C1 segment of cervical spinal cord (tissue), 14 donors: ENCODE measurements at places on chromosomes 2 and 18.

- DNase-seq = no peak
These were observed 52.3 kb downstream of the GAD1 start for GRCh38 chr2:170869036-170869435.

GRCh38 chr2:46306988-46307655 lies 9.9 kb downstream of the EPAS1 start:
- no peak for DNase-seq

- no peak for DNase-seq
These were observed 23.3 kb downstream of the KCTD18 start for GRCh38 chr2:200486529-200486928.

DNA sequence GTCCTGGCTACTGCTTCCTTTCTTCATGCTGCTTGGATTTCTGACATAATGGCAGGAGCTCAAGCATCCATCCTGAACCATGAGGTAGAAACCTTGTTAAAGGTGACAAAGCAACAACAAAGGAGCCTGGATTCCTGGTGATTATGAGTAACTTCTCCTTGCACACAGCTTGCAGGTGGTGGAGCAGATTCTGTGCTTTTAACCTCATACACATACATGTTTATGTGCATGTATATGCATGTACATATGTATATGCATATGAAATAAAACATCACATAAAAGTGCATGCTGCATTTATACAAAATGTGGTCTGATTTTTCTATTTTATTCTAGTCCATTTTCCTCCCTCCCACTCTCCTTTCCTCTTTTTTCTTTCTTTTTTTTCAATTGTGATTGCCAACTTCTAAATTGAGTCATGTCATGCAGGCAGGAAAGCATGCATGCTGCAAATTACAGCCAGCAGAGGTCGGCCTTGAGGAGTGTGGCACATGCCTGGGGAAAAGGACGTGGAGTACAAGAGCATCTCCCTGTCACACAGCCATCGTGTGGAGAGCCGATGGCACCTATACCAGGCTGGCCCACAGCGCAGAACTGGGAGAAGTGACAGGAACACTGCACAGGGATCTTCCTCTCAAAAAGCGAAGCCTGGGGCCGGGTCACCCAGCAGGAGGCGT lies 17.9 kb downstream of the LCT start:
- DNase-seq = no peak

GRCh38 chr2:45180033-45180746 lies 170.9 kb upstream of the SIX2 start:
- no peak for DNase-seq

GRCh38 chr2:112626604-112627059 lies 19.1 kb upstream of the SLC20A1 start:
- peak; percentile 32 for DNase-seq

DNA sequence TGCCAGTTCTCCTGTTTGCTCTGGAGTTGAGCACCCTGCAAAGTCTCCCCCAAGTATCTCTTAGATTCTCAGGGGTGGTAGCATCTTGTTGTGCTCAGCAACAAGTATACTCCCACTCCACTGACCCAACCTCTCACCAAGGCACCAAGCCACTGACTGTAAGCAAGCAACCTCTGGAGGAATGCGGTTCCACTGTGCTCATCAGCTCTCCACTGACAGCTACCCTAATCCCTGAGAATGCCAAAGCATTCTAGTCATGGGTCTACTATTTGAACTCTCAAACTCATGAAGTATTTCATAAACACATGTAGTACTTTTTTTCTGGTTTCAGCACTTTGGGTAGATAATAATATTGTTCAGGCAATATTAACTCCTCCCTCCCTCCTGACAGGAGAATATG lies 170.0 kb downstream of the EPHA4 start:
- no peak for DNase-seq

- no peak for DNase-seq
These were observed 746.3 kb upstream of the CHAC2 start for GRCh38 chr2:53021292-53021691.

- no peak for DNase-seq
These were observed 90.5 kb upstream of the MYO3B start for GRCh38 chr2:170087413-170087793.

- no peak for DNase-seq
These were observed 234.0 kb upstream of the RAB12 start for GRCh38 chr18:8375249-8375648.

DNA sequence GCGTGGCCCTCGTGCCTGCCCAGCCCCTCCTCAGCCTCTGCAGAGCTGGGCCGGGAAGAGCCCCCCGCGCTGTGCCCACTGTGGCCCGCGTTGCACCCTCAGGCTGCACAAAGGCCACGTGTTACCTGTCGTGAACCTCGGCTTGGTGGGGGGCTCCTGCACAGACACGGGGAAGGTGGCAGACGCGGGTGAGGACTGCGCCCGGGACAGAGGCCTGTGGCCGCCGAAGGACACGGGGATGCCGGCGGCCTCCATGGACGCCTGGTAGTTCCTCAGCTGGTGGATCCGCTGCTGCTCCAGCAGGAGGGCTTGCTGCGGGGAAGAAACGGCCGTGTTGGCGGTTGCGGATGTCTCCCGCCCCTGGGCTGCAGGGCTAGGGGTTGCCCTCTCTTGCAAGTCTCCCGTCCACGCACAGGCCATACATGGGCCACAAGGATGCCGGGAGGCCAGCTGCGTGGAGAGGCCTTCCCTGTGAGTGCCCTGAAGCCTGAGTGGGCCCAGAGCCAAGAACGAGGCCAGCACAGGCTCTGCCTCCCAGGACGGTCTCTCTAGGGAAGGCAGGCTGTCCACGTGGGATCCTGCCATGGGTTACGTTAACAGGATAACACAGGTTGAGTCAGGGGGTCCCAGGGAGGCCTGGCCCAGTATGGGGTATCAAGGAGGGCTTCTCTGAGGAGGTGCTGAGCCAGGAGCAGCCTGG lies 263.7 kb downstream of the TWIST2 start:
- DNase-seq = no peak

- no peak for DNase-seq
These were observed 64.8 kb upstream of the DARS1 start for GRCh38 chr2:136049991-136050920.

- no peak for DNase-seq
These were observed 8.4 kb upstream of the SP9 start for GRCh38 chr2:174326161-174327020.

- DNase-seq = no peak
These were observed 97.7 kb downstream of the GYPC start for GRCh38 chr2:126753501-126754212.

DNA sequence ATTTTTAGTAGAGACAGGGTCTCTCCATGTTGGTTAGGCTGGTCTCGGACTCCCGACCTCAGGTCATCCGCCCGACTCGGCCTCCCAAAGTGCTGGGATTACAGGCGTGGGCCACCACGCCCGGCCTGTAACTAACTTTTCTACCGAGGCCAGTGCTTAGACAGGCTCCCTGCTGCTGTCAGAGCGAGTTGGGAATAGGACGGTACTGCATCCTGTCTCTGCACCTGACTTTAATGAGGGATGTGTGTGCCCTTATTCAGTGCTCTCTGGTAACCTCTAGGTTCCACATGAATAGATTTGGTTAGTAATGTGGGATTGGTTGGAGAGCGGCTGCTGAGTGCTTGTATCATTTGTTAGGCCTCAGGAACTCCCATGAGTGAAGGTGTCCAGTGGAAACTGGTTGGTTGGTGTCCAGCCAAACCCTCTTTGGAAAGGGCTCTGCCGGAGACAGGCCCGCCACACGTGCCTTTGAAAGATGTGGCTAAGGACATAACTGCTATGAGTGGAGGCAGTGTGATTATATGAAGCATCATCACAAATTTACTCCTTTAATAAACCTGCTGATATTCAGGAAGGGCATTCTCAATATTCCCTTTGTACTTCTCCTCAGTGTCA lies 36.6 kb downstream of the MYOM1 start:
- DNase-seq = no peak
